Inflammatory macrophage treated with lipopolysaccharide for 1 hour (primary cell): ENCODE measurements at places on chromosomes 2 and 18.

DNA sequence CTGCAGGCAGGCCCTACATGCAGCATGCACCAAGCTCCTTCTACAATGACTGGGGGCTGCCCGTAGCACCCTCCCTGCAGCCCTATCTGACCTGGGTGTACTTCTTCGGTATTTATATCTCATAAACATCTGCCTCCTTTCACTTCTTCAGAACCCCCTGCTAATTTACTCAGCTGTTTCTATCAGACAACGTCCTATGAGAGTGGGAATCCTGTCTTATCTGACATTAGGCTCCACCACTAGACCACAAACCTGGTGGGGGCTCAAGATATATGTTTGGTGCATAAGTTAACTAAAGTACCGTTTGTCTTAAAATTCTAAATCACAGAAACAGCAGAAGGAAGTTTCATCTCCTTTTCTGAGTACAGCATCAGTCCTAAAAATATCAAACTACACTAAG, 10.6 kb downstream of the HSBP1L1 start:
- DNase-seq = no peak

DNA sequence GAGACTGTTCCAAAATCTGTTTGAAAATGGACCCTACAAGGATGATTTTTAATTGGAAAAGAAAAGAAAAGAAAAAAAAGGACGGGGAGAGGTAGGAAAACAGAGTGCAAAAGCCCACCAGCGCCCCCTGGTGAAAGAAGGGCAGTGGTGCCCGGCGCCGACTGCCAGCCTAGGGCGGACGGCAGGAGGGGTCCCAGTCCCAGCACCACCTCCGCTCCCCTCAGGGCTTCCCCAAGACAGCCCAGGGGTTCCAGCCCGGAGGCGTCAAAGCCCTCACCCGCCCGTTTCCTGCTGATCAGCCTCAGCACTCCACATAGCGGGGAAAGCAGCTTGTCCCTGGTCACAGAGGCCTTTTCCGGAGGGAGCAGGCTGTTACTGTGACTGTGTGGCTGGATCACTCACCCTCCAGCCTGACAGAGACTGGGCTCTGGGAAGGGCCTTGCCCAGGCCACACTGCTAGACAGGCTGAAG, 213.9 kb downstream of the TFCP2L1 start:
- peak; percentile 69 for DNase-seq

DNA sequence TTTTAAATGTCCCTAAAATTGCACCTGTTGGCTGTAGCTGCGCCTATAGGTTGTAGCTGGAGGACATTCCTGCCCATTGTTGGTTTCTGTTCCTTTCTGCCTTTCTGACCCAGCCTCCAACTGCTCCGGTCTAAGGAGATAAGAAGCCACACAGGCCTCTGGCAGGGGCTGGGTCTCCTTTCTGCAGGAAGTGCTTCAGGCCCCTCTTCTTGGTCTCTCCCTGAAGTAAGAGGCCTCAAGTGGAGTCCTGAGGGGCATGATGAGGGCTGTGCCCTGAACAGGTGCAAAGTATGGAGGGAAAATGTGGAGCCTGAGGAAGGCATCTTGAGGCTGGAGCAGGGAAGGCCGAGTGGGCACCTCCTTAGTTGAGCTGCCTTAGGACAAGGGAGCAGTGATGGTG, 10.4 kb upstream of the SFTPB start:
- DNase-seq = no peak

- DNase-seq = no peak
These were observed 466.2 kb downstream of the TSN start for GRCh38 chr2:122221665-122222064.
